ENCODE measurements at places on chromosomes 4 and X.
A peak's percentile ranks its signal among the peaks of the same experiment; 100 is the strongest.

DNA sequence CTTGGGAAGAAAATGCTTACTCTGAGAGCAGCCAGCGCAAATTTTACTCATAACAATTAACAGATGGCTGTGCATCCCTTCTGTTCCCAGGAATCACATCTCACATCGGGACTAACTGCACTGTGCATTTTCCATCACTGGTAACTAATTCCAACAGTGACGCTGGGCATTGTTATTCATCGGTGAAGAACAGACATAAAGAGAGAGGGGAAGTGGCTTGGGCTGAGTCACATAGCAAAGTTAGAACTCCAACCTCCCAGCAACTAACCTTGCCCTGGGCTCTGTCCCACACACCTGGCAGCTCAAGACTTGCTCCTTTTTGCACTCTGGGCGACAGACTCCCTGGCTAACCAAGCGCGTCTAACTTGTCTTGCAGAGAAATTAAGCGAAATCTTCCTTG, 6.4 kb upstream of the LONRF3 start:
- no peak for DNase-seq

- DNase-seq: peak; percentile 17
These were observed 264.3 kb downstream of the NPFFR2 start for GRCh38 chr4:72295966-72296557.

GRCh38 chr4:102324730-102325129, 20.6 kb downstream of the SLC39A8 start:
- no peak for DNase-seq

DNA sequence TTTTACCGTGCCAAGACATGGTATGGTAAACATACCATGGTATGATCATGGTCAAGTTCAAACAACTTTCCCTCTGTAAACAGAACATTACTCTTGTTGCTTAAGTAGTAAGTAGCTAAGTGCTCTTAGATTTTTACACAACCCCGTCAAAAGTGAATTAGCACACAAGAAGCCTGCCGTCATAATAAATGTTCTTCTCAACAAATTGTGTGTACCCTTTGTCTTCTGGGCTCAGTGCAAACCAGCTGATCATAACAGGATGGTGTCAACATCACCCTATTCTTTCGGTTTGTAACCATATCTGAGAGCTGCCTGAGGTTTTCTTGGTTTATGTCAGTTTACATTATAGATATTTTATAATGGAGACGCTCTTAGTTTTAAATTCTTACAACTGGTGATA, 28.8 kb downstream of the MSL3 start:
- no peak for DNase-seq

GRCh38 chrX:65696613-65697012, 29.2 kb downstream of the MSN start:
- DNase-seq: no peak

GRCh38 chr4:7428261-7429068, 6.3 kb downstream of the PSAPL1 start:
- DNase-seq: no peak

- peak; percentile 24 for DNase-seq
These were observed 76.9 kb downstream of the CAMK2D start for GRCh38 chr4:113684534-113685091.

DNA sequence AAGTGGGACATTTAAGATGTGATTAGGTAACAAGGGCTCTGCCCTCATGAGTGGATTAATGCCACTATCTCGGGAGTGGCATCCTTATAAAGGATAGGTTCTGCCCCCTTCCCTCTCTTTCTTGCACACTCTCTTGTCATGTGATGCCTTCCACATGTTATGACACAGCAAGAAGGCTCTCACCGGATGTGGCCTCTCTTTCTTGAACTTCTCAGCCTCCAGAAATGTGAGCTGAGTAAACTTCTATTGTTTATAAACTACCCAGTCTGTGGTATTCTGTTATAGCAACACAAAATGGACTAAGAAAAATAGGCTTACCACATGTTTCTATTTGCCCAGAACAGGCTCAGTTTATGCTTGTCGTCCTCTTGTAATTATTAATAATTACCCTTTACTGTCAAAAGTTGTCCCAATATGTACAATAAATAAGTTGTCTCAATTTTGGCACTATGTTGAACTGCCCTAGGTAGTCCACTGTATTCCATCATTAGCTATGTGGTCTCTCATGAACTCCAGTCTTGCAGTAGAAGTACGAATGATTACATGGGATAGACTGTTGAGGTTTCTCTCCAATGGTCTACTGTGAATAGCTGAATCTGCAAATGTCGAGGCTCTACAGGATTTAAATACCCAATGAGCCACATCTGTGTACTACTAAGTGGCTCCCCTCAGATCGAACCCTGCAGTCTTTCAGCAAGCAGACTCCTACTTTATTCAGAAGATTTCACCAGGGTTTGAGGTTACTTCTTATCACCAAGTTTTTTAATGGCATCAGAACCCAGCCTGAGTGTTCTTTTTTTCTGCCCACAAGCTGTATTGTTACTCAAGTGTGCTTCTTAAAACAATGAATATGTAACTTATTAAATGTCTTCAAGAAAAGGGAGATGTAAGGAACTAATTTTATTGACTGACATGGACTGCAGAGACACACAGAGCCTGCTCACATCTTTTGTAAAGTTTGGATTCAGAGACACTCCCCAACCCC, 102.0 kb upstream of the LEF1 start:
- DNase-seq: no peak

DNA sequence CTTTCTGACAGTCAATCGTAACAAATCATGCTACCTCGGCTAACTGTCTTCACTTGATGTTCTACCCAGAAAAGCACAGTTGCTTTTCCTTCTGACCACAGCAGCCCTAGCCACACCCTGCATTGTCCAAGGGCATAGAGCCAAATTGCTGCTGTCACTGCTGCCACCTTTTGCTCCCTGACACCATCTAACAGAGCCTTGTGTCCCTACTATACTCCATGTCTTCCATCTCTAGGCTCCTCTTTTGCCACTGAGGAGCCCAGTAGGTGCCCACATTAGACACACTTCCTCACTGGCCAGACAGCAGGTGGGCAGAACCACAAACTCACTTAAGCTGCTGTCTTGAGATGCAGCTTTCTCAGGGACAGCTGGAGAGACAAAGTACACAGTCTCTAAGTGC, 91.4 kb downstream of the ANXA3 start:
- DNase-seq: no peak

DNA sequence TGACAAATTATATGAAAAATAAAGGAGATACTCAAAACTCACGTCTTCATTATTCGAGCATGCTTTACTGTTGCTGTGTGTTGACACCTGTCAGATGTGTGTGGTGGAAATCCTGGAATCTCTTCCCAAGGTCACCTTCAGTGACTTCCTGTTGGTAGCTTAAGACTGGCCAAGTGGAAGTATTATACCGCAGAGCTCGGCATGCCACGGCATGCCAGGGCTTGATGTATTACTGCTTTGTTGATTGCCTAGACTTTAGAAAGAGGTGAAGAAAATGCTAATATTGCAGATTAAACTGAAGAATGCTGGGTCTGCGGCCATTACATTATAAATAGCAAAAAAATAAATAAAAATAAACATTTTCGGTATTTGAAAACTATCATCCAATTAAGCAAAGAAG, 4.6 kb downstream of the TREX2 start:
- no peak for DNase-seq

- DNase-seq: no peak
These were observed 21.9 kb downstream of the TRIML1 start for GRCh38 chr4:188161167-188161566.

- no peak for DNase-seq
These were observed 9.1 kb downstream of the LAMTOR3 start for GRCh38 chr4:99885063-99885664.

- DNase-seq: no peak
These were observed 120.5 kb upstream of the FAT1 start for GRCh38 chr4:186844059-186844681.

GRCh38 chr4:5758741-5759140, 47.7 kb downstream of the EVC start:
- no peak for DNase-seq

DNA sequence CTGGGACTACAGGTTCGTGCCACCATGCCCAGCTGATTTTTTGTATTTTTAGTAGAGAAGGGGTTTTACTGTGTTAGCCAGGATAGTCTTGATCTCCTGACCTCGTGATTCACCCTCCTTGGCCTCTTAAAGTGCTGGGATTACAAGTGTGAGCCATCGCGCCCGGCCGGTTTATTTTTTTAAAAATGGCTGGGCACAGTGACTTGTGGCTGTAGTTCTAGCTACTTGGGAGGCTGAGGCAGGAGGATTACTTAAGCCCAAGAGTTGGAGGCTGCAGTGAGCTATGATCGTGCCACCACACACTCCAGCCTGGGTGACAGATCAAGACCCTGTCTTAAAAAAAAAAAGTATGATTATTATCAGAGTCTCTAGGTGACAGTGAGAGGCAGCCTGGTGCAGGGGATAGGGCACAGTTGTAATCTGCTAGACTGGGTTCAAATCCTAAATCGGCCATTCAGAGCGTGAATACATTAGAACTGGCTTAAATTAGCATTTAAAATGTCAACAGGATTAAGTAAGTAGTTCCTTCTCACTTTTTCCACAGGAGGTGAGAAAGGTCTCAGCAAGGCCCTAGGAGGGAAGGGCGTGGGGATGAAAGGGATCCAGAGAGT, 435 bp upstream of the MGST2 start:
- no peak for DNase-seq

- no peak for DNase-seq
These were observed 131.5 kb downstream of the PACRGL start for GRCh38 chr4:20831746-20832145.

GRCh38 chr4:64584981-64585557, 175.8 kb upstream of the TECRL start:
- DNase-seq: peak; percentile 2

DNA sequence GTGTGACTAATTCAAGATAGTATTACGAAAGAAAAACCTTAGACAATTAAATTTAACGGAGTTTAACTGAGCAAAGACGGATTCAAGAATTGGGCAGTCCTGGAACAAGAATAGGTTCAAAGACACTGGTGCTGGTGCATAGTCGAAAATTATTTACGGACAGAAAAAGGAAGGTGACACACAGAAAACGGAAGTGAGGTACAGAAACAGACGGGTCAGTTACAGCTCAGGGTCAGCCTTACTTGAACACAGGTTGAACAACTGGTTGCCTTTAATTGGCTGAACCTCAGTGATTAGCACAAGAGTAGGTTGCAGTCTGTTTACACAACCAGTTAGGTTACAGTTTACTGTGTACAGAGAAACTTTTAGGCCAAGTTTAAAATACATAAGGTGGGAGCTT, 31.5 kb downstream of the KLHL8 start:
- no peak for DNase-seq

DNA sequence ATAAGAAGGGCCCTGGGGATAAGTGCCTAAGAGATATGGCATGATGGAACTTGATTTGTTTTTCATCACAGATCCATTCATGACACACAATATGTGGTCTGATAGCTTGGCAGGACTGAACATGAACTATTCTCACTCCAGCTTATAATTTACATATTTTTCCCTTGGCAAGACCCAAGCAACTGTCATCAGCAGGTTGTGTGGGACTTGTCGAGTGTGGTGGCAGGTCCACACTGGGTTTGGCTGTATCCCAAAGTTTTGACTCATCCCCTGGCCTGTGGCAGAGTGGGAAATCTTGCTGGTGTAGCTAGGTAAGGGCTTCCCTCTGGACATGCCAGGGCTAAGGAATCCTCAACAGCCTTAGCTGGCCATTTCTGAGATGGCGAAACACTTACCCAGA, 81.0 kb upstream of the STIM2 start:
- DNase-seq: no peak

DNA sequence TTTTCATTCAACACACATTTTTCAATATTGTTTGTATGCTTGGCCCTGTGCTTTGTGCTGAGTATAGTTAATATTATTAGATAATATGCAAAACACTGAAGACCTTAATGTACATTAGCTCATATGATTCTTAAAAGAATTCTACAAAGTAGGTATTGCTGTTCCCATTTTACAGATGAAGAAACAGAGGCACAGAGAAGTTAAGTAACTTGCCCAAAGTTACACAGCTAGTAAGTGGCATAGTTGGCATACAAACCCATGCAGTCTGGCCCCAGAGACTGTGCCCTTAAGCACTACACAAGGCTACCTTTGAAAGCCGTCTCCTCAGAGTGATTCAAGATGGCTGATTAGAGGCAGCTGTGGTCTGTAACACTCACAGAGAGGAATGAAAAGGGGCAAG, 293.4 kb upstream of the F9 start:
- DNase-seq: no peak

DNA sequence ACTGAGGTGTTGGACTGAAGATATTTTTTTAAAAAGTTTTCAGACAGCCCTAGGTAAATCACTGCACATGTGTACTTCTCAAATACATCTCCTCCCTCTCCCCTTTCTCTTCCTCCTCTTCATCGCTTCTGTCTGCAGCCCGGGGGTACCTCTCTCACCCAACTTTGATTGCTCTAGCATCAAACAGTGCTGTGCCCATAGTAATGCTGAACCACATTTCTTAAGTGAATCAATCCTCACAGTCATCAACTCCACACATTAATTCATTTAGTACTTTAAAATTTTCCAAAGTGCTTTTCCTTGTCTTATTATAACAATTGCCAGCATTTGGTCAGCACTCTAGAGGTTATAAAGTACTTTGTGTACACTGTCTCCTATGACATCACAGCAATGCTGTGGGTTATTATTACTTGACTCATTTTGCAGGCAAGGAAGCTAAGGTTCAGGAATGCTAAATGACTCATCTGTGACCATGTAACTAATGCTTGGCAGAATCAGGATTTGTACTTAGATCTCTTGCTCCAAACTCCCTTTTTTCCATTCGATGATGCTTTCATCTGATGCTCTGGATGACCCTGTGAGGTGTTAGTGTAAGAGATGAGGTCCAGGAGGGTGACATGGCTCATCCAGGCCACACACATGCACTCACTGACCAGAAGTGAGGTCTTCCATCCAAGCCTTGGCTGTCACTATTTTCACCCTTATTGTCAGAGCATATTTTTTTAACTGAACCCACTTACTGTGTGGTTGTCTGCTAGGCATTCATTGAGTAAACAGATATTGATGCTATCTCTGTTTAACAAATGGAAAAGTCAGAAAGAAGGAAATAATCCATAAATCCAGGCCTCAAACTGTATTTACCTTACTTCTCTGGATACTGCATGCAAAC, 58.8 kb downstream of the RHOH start:
- DNase-seq: peak; percentile 27

- DNase-seq: no peak
These were observed 1878.4 kb downstream of the ARAP2 start for GRCh38 chr4:34365946-34366345.

DNA sequence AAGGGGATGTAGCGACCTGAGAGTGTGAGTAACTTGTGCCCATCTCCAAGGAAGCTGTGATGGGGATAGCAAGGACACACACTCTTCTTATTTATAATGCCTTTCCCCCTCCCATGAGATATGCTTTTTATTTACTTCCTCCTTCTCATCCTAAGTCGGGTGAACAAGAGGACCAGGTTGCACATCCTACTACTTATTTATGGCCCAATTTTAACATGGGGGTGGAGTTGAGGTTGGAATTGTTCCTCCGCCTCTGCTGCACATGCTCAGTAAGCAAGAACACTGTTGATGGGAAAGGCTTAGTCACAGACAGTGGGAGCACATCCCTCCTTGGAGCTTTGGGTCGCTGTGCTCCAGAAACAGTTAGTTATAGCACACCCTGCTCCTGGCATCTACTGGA, 15.2 kb upstream of the TLR8 start:
- DNase-seq: no peak

- no peak for DNase-seq
These were observed 19.0 kb downstream of the ADRA2C start for GRCh38 chr4:3785292-3785565.

GRCh38 chrX:111260451-111260850, 9.8 kb downstream of the CAPN6 start:
- DNase-seq: no peak

Measured in HuH-7 (cell line).